Endothelial cell of umbilical vein (primary cell): ENCODE measurements at places on chromosomes 6 and 20.

GRCh38 chr20:49283176-49283702, 5.4 kb upstream of the ZNFX1 start:
- DNase-seq = no peak

- peak; percentile 44 for DNase-seq
Measured at GRCh38 chr20:47508278-47508677, 6.6 kb downstream of the NCOA3 start.

DNA sequence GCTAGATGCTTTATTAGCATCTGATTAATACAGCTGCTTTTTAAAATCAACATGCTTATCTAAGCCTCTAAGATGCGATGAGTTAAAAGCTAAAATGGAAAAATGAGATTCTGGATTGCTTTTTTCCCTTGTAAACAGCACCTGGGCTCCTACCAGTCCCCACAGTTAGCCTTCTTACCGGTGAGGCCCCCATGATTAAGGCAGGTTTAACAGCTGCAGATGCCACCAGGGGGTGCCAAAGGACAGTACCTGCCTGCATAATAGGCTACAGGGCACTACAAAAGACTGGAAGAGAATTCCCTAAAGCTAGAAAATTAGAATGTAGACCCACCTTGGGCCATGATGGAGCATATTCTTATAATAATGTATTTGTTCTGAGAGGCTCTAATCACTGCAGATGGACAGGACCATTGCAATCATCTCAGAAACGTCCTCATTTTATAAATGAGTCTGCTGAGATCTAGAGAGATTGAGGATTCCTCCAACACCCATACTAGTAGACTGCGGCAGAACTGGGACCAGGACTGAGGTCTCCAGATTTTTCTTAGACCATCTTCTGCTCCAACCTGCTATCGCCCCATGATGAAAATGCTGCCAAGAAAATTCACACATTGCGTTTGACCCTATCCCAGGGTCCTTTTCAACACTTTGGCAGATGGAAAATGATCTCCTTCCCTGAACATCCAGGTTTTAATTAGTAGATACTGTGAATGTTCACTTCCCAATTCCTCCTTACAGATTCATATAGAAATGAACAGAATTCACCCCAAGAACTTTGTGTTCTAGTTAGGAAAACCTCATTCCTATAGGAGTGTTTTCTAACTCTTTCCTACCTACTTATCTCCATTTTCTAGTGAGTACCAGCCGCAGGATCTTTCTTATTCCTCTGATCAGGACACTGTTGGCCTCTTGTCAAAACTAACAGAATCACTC, 148.8 kb downstream of the RPS12 start:
- peak; percentile 82 for DNase-seq

DNA sequence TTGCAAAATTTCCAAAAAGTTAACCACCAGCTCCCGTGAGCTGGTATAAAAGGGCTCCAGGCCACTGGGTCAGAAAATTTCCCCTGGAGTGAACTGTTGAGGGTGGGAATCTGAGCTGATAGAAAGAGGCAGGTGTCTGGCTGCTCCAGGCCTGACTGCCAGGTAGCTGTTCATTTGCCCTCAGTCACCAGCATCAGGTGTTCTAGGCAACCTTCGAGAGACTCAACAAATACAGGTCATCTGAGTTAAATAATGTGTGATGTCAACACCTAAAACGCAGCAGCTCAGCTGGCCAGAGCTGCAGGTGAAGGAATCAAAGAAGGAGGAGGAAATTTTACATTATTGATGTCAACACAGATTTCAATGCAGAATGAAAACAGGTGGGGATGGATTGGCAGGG, 46.7 kb downstream of the KCNK5 start:
- no peak for DNase-seq

- no peak for DNase-seq
Measured at GRCh38 chr20:64099086-64099786, 8.1 kb downstream of the NPBWR2 start.
